ENCODE measurements at places on chromosomes 16 and 17.

DNA sequence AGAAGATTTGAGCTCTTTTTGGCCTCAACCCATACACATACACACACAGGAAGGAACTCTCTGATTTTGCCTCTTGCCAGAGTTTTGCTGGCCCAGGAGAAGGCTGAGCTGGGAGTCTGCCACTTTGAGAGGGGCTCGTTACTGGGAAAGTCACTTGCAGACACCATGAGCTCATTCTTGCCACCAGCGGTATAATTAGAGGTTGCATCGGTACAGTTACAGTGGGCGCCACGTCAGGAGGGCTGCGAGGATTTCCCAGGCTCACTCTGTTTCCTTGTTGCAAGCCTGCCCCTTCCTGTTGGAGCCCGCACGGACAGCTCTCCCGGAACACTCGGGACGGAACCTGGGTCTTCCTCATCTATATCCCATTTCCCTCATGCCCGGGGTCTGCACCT is 3.1 kb upstream of the SDK2 start:
- DNase-seq, result no peak

GRCh38 chr16:23802776-23803175 is 33.0 kb upstream of the PRKCB start:
- DNase-seq, result no peak

DNA sequence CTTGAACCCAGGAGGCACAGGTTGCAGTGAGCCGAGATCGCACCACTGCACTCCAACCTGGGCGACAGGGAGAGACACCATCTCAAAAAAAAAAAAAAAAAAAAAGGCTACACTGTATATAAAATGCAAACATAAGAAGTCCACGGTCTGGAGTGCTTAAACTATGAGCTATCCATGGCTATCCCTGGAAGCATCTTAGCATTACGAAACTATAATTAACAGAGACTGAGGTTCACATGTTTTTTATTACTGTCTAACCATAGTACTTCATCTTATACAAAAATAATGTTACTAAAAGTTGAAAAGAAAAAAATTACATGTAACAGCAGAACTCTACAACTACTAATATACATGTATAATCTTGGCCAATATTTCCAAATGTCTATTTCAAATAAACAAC is 32.8 kb downstream of the HELZ start:
- no peak for DNase-seq

- DNase-seq, result no peak
Measured at GRCh38 chr17:77691216-77692085, 267.1 kb upstream of the TNRC6C start.

GRCh38 chr17:66704858-66705520 is 129.9 kb upstream of the CACNG5 start:
- no peak for DNase-seq

GRCh38 chr17:77356690-77357201 is 216.0 kb downstream of the SEC14L1 start:
- no peak for DNase-seq

DNA sequence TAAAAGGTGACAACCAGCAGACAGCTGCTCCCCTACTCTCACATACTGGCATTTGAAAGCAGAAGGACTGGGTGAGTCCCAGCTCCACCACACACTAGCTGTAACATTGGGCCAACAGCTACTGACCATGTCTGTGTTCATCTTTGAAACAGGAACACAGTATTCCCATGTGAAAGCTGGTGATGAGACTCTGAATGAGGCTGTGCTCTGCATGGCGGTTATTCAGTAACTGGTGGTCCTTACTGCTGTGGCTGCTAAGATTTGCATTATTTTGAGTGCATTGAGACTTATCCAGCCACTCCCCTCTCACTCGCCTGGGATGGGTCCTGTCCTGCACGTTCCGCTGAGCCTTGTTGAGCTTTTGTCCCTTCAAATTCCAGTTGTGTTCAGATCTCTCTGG is 342.9 kb downstream of the FOXL1 start:
- no peak for DNase-seq

DNA sequence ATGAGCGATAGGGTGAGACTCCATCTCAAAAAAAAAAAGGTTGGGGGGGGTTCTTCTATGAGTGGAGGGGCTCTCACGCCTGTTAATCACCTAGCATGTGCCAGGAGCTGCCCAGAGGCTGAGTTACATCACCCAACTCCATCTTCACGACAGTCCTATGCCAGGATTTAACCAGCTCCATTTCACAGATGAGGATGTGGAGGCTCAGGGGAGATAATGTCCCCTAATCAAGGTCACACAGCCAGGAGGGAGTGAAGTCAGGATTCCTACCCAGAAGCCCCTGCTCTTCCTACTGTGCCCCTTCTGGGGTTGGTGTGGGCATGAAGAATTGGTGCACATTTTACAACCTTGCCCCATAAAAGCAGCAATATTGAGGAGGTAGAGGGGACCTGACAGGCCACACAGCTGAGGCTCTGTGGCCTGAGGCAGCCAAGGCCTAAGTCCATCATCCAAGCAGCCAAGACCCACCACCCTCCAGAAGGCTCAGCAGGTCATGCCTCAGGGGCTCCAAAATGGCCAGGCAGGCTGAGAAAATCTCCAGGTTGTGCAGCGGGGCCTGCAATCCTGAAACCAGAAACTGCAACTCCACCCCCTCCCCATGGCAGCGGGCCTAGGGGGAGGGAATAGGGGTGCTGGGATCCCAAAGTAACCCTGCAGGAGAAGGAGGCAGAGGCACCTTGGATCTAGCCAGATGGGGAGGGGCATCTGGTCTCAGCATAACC is 6.9 kb downstream of the PPY start:
- DNase-seq, result no peak

- DNase-seq, result peak; percentile 80
Measured at GRCh38 chr17:17919169-17920107, 52.8 kb downstream of the TOM1L2 start.

DNA sequence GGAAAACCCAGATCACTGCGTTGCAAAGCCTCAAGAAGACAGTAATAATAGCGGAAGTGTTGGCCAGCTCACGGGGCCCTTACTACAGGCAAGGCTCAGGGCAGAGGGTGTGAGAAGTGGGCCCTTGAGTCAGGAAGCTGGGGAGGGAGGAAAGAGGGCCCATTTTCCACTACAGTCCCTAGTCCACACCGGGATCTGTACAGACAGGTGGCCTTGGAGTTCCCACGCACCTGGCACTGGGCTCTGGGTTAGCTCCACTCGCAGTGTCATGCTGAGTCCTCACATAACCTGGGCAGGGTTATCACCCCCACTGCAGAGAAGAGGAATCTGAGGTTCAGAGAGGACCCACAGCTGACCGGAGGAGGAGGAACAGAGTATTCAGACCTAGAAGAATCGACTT is 16.8 kb upstream of the MTSS2 start:
- no peak for DNase-seq

DNA sequence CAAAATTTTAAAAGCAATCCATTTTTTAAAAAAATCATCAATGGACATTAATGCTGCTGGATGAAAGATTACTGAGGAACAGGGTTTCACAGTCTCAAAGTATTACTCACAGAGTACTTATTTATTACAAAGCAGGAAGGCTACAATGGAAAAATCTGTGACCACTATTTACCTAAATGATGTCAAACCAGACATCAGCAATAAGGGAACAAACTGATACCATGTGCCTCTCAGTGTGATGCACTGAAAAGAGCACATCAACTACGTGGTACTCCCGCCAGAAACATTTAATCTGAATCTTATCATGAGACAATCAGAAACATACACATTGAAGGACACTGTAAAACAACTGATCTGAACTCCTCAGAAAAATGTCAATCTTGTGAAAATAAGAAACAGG is 124.2 kb downstream of the PARN start:
- DNase-seq, result no peak

DNA sequence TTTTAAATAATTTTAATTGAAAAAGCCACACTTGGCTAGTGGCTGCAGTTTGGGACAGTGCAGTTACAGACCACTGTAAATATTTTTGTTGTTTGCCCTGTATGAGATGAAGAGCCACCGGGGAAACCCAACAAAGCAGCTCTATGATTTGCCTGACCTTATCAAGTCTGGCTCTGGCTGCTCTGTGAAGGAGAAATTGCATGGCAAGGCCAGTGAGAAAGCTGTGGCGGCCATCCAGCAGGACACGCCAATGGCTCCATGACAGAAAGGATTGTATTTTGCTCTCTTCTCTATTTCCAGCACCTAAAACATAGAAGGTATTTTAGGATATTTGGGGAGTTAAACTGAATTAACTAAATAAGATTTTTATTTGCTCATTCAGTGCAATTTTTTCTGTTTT is 330.0 kb upstream of the DYNLRB2 start:
- no peak for DNase-seq

- peak; percentile 30 for DNase-seq
Measured at GRCh38 chr17:45284176-45285140, 22.6 kb upstream of the SPATA32 start.

- DNase-seq, result peak; percentile 14
Measured at GRCh38 chr16:47018223-47018891, 44.9 kb upstream of the DNAJA2 start.

DNA sequence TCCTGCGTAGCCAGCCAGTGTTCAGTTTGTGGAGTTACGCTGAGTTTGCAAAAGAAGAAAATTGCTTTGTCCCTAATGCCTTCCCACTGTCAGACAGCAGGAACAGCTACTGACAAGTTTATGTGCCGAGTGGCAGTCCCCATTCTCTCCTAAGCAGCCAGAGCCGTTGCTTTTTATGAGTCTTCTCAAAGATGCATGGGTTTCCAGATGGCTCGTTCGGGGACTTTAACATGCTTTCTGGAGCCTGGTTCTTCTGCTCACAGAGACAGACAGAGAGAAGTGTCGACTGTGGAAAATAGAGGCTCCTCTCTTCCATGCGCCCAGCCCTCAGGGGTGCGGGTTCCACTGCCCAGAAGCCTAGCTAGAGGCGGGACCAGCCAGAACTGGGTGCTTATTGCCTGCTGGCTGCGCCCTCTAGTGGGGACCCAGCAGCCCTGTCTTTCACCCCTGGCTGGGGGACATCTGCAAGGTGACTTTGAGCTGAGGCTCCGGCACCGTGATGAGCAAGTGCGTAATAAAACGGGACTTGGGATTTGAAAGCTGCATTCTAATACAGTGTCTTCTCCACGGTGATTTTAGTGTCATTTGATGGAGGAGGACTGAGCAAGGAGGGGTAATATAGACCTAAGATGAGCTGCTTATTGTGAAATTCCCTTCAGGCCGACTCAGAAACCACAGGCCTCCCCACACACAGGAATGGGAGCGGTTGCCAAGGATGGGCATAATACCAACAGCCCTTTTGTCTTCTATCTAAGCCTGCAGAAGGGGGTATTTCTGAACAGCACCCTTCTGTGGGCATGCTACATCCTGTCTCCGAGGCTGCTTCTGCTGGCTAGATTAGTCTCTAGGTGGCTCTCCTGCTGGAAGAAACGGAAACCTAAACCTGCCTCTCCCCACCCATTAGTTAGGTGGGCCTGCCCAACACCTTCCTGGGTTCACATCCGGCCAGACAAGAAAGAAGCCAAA is 73.1 kb downstream of the CCDC182 start:
- peak; percentile 76 for DNase-seq

All from DND-41 (cell line).